ENCODE measurements at places on chromosomes 12 and 14.

DNA sequence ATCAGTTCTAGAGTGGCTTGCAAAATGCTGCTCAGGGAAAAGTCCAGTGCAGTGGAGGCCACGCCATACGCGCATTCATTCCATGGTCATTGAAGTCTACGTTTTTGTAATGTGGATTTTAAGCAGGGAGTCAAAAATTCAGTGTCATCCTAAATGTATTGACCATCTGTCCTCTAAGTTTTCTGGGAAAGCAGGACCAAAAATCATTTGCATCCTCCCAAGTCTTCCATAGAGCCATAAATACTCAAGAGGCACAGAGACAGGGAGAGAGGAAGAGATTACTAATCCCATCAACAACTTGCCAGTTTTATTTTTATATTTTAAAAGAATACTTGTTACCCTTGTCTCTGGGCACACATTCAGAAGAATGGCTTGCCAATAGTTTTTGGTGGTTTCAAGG is 36.9 kb downstream of the RHOJ start:
- no peak for DNase-seq

GRCh38 chr14:92325835-92326234 is 2.9 kb downstream of the SLC24A4 start:
- no peak for DNase-seq

- DNase-seq, result no peak
Measured at GRCh38 chr12:133107121-133107520, 23.0 kb downstream of the ZNF891 start.

DNA sequence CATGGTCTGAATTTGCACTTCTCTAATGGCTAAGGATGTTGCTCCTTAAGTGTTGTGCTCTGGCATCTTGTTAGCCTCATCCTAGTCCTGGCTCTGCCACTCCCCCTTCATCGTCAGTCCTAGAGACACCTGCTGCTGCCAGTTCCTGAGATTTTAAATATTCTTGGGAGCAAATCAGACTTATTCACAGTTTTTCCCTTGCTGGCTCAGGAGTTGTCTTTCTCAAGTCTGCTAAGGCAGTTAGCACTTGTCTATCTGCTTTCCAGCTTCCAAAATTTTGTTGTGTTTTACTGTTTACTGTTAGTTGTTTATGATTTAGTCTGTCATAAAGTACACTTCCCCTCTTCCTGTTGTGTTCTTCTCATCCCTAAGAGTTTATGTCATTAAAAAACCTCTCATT is 201.0 kb downstream of the KIF26A start:
- DNase-seq, result no peak

DNA sequence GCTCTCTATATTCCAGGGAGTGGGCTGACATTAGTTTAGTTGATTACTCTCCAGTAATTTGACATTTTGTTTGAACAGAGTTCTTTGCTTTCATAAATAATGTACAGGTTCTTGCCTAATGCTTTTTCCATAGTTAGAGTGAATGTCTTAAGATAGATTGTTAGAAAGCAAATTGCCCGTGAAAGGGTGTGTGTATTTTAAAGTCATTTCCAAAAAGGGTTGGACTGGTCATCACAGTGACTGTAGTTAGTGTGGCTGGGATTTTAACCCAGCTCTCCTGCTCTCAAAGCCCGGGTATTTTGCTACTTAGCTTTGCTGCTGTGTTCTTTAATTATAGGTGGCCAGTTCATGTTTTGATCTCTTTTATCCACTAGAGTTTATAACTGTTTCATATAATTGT is 74.2 kb downstream of the DNAH10 start:
- no peak for DNase-seq

- no peak for DNase-seq
Measured at GRCh38 chr12:91994208-91994797, 151.3 kb downstream of the BTG1 start.

DNA sequence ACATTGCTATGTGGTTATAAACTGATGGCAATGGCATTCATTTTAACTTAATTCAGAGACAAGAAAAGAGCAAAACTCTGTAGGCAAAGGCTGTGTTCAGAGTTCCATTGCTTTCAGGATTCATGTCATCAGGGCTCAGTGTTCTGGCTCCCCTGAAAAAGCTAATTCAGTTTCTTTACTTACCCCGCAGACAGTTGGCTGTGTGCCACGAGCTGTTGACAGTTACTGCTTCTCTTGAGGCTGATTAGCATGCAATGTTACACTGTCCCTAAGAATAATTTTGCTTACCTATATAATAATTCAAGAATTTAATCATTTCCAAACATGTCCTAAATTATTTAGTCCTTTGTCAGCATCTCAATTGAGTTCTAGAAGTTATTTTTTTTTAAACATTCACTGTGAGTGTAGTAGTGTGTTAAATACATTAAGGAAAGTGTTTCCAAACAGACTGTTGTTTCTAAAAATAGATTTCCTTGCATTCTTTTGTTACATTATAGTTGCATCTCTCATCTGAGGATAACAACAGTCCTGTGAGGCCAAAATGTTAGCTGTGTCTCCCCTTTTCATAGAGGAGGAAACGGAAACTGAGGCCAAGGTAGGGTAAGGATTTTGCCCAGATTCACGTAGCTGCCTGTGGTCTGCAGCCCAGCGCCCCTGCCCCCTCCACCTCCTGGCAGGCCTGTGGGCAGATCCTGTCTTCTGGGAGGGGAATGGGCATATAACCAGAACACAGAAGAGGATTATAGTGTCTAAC is 98.6 kb downstream of the PELI2 start:
- DNase-seq, result peak; percentile 63

GRCh38 chr14:106631879-106632278 is 1105.5 kb downstream of the TMEM121 start:
- no peak for DNase-seq

DNA sequence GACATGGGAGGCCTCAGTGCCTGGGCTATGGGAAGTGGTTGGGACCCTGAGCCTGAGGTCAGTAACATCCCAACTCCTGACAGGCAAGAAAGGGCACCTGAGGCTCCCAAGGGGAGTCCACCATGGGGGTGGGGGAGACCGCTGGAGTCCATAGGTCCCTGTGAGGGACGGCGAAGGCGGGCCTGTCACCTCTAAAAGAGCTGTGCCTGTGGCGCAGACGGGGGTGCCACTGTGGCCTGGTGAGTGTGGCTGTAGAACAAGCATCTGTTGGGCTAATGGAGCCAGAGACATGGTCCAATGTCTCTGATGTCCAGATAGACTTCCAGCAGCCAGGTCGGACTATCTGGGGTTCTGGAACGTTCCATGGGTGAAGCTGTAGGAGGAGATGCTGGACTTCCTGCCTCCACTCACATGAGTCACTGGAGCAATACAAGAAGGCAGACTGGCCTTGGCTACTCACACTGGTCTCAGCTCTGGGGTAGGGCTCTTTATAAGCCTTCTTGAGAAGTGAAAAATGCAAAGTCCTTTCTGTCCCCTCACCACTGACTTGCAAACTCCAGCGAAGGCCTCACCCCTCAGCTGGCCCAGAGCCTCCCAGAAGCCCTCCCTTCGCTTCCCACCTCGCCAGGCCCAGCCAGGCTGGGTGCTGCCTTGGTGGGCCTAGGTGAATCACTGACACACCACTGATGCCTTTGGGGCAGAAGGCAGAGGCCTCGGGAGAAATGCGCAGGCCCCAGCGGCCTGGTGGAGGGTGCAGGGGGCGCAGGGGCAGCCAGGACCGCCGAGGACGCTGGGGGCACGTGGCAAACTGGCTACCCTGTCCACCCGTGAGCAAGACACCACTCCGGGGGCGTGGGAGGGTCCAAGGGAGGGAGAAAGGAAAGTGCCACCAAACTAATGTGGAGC is 1.1 kb upstream of the TRAF3 start:
- DNase-seq, result no peak

- DNase-seq, result no peak
Measured at GRCh38 chr12:50733706-50734105, 30.2 kb upstream of the ATF1 start.

GRCh38 chr14:102768223-102769048 is 8.8 kb upstream of the TRAF3 start:
- no peak for DNase-seq

DNA sequence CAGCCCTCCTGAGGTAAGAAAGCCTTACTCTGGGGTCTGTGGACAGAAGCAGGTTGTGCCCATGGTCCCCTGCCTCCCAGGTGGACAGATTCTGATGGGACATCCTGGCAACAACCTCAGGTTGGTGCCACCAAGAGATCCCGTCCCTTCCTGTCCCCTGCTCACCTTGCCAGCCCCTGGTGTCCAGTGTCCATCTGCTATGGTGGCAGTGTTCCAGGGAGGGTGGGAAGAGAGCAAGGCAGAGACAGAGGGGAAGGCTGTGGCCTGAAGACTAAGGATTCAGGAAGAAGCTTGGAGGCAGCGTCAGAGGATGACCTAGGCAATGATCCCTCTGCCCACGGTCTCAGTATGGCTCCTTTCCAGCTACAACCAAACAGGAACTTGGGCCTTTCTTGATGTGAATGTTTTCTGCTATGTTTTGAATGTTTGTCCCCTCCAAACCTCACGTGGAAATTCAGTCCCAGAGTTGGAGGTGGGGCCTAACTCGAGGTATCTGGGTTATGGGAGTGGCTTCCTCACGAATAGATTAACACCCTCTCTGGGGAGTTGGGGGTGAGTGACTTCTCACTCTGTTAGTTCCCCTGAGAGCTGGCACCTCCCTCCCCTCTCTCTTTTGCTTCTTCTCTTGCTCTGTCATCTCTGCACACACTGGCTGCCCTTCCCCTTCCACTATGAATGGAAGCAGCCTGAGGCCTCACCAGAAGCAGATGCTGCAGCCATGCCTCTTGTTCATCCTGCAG is 26.9 kb downstream of the IQSEC3 start:
- DNase-seq, result no peak

- DNase-seq, result peak; percentile 36
Measured at GRCh38 chr14:53151523-53152183, 1.5 kb downstream of the DDHD1 start.

GRCh38 chr12:95548539-95549391 is 2.5 kb downstream of the USP44 start:
- peak; percentile 46 for DNase-seq

DNA sequence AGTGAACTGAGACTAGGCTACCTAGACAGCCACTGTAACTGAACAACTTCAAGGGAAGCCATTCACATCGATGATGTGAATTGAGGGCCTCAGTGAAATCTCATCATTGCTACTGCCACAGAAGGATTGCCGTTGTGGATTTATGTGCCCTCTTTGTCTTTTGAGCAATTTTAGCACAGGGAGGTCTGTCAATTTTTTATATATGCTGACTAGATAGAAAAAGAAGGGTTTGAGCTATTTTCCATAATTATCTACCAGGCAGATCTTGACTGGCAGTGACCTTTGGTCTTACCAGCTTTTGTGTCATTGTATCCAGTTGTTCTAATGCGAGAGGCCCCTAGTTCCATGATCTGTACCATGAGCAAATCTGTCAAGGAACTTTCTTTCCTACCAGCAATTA is 179.4 kb downstream of the ERC1 start:
- no peak for DNase-seq

GRCh38 chr12:59645242-59645641 is 49.4 kb downstream of the SLC16A7 start:
- no peak for DNase-seq

GRCh38 chr14:20328705-20329104 is 4.4 kb downstream of the CCNB1IP1 start:
- no peak for DNase-seq

- no peak for DNase-seq
Measured at GRCh38 chr14:85853996-85854526, 324.1 kb downstream of the FLRT2 start.

- no peak for DNase-seq
Measured at GRCh38 chr12:27902651-27903050, 69.9 kb downstream of the PTHLH start.

DNA sequence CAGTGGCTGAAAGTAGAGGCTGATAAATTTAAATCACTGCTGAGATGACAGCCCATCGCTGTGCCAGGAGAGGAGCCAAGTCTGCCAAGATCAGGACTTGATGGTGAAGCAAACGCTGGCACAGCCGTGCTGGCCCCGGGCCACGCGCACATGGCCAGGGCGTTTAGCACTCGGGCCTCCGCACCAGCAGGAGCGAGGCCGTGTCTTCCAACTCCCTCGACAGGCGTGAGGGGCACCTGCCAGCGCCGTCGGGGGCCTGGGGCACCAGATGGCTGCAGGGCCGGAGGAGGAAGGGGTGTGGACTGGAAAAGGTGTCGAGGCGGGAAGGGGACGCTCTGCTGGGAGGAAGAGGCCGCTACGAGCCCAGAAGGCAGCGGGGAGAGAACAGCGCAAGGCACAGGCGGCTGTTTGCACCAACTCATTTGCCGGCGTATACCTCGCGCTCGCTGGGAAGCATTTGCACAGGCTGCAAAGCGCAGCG is 29.5 kb downstream of the RIMBP2 start:
- peak; percentile 9 for DNase-seq

DNA sequence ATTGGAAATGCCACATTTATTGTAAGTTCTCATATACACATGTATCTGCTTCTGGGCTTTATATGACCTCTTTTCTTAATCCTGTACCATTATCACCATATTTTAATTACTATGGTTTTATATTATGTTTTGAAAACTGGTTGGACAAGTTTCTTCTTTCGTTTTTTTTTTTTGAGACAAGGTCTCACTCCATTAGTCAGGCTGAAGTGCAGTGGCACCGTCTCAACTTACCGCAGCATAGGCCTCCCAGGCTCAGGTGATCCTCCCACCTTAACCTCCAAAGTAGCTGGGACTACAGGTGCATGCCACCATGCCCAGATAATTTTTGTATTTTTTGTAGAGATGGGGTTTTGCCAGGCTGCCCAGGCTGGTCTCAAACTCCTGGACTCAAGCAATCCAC is 44.6 kb downstream of the GALNT4 start:
- no peak for DNase-seq

DNA sequence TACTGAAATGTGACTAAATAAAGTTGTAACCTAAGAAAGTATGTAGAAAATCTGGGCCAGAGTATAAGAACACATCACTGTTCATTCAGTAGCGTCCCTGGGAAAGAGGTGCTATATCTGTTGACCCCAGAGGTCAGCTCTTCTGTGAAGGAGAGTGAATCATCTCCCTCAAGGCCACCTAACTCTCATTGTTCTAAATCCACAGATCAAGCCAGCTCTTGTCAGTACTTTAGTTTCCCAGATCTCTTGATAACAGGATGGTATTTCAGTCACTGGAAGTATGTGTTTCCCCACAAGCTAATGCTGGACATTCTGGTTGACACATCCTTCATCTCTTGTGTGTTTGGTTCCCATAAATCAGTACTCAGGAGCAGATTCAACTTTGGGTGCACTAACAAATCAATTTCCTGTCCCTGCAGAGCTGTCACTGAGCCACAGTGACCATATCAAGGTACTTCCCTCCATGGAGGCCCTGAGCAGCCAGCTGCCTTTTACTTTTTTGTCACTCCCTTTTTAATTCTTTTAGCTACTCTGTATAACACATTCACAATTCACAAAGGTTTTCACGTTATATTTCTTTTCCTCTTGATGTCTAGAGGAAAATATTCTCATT is 7.8 kb downstream of the KRT1 start:
- no peak for DNase-seq

DNA sequence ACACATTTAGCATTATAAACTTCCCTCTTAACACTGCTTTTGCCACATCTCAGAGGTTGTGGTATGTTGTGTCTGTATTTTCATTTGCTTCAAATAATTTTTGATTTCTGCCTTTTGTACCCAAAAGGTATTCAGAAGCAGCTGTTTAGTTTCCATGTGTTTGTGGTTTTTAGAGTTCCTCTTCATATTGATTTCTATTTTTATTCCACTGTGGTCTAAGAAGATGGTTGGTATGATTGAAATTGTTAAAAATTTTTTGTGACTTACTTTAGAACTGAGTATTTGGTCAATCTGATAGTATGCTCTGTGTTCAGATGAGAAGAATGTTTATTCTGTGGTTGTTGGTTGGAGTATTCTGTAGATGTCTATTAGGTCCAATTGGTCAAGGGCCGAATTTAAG is 76.4 kb downstream of the IFNG-AS1 start:
- no peak for DNase-seq

GRCh38 chr14:75720842-75721498 is 59.9 kb downstream of the TTLL5 start:
- DNase-seq, result peak; percentile 84

Measured in anterior cingulate cortex (tissue), 58 donors.